ENCODE measurements at places on chromosomes 2 and 18.

DNA sequence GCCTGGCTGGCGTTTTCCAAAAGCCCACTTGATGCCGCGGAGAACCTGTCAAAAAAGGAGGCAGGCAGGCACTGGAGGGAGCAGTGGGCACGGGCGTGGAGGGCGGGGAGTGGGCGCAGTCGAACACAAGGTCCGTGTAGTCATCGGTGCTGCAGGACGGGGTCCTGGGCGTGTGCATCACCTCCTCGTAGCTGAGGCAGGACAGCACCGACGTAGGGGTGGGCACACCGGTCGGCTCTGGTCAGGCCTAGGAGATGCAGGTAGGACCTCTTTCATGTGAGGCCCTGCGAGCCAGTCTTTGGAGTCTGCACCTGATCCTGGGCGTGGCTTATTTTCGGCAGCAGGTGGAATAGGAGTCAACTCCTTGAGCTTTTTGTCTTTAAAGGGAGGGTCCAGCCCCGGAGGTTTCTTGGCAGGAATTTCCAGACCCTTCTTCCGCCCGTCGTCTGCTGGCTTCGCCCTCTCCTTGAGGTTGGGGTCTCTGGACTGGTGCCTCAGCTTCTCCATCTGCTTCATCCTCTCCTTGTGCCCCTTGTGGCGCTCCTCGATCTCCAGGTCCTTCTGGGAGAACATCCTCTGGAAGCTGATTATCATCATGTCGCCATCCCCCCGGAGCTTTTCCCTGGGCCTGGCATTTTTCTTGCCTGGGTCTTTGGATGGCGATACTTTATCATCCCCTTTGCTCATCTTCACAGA lies 892.5 kb upstream of the LRRTM1 start:
- no peak for DNase-seq

DNA sequence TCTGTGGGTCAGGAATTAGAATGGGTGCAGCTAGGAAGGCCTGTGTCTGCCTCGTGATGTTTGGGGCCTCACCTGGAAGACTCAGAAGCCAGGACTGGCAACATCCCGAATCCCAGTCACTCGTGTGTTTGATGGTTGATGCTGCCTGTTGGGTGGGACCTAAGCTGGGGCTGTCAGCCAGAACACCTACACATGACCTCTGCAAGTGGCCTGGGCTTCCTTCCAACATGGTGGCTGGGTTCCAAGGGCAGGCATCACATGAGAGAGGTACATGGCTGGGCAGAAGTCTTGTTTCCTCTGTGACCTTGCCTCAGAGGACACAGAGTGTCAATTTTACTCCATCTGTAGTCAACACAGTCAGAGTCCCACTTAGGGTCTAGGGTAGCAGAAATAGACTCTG lies 177.8 kb downstream of the GBX2 start:
- DNase-seq = no peak

- DNase-seq = no peak
Observed at GRCh38 chr2:169112841-169113240, 43.5 kb downstream of the DHRS9 start.

GRCh38 chr18:64668461-64668962 lies 519.6 kb upstream of the LINC00305 start:
- no peak for DNase-seq

GRCh38 chr18:37254973-37255372 lies 310.6 kb downstream of the CELF4 start:
- DNase-seq = no peak

GRCh38 chr2:1340141-1340512 lies 73.1 kb upstream of the TPO start:
- no peak for DNase-seq

DNA sequence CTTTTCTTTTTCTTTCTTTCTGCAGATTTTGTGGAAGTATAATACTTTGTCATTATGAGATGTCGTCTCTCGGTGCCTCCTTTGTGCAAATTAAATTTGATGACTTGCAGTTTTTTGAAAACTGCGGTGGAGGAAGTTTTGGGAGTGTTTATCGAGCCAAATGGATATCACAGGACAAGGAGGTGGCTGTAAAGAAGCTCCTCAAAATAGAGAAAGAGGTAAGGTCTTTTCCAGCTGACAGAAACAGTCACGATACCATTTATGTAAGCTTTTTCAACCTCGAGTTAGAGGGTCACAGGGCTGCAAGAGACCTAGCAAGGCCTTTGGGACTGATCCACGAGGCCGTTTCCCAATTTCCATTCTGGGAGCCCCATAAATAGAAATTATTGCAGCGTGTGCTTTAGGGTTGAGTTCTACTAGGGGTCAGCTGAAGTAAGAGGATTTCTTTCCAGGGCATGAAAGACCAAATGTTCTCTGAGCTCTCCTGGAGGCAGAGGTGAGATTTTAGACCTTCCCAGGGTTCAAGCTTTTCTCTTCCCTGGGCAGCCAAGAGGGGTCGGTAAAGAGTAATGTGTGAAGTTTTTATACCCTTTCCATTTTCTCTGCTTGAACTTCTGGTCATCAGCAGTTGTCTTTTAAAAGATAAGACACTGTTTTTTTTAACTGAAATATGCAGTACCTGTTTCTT lies 15.5 kb downstream of the MAP3K20 start:
- no peak for DNase-seq

DNA sequence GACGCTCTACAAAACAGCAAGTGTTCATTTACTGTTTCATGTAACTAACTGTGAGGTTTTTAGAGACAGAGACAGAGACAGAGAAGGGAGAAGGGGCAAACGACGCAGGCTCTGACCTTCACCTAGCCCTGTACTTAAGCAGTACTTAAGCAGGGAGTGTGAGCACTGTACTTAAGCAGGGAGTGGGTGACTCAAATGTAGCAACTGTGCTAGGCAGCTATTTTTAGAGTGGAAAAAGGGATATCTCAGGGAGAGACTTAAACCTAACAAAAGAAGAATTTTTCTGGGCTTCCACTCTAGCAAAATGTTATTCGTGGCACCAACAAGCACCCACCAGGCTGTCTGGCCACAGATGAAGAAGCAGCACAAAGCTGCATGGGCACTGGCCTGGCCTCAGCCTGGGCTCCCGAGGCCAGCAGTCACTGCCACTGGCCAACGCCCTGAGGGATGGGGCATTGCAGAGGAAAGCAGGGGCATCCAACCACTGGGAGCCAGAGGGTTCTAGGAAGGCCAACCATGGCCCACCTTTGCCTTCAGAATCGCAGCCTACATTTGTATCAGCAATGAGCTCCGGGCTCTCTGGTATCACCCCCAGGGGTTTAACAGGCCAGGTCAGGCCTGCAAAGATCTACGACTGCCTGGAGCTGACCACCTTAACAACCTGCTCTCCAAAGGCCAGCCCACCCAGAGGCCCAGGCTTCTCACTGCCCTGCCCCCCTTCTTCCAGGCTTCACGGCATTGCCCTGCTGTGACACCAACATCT lies 154.3 kb downstream of the TTC32 start:
- no peak for DNase-seq

DNA sequence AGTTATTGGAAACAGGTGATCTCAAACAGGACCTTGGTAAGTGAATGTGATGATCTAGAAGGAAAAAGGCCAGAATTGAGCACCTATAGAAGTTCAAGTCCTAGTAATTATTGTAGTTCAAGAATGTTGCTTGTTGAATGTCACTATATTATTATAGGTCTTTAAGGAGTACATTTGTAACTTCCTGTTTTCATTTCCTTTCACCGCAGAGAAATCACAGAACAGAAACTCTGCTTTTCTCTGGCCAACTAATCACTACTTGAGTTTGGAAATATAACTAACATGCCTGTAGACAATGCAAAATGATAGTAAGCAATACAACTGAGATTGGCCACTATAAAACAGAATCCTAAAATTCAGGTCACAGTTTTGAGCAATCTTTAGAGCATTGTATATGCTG lies 61.8 kb upstream of the EFEMP1 start:
- no peak for DNase-seq

DNA sequence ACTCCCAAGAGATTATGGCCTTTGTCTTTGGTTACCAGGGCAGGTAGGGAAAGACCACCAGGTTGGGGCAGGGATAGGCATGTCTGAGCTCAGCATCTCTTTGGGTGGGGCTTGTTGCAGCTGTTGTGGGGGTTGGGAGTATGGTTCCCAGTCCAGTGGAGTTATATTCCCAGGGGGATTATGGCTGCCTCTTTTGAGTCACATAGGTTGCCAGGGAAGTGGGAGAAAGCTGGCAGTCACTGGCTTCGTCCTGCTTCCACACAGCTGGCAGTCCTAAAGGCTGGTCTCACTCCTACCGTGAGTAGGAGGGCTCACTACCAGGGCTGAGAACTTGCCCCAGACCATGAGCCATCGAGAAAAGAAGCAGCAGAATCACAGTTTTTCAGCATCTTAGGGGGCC lies 79.1 kb downstream of the LYPD6 start:
- DNase-seq = no peak

GRCh38 chr2:69525261-69525660 lies 88.0 kb upstream of the NFU1 start:
- DNase-seq = no peak

DNA sequence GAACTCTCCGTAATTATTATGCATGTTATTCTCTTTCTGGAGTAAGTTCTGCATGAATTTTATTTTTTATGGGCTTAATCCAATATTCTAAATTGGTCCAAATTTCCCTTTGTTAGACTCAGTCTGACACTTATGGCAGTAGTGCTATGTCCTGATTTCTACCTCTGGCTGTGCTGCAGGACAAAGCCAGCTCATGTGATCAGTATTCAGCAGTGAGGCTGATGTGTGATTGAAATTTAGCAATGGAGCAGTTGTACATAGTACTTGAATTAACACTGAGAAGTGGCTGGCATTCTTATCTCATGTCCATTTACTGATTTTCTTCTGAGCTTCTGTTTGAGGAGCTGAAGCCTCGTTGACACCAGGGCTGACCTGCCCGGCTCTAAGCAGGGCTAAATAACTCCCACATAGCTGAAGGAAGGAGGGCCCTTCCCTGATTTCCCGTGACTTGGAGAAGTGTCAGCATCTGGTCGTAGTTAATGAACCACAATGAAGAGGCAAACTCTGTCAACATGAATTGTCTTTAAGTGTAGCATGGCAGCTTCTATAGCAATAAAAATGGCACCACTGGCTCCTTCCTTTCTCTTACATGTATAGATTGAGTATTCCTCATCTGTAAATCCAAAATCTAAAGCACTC lies 159.0 kb upstream of the RASGRP3 start:
- DNase-seq = no peak

GRCh38 chr2:38672445-38673391 lies 6.8 kb downstream of the GALM start:
- DNase-seq = no peak

DNA sequence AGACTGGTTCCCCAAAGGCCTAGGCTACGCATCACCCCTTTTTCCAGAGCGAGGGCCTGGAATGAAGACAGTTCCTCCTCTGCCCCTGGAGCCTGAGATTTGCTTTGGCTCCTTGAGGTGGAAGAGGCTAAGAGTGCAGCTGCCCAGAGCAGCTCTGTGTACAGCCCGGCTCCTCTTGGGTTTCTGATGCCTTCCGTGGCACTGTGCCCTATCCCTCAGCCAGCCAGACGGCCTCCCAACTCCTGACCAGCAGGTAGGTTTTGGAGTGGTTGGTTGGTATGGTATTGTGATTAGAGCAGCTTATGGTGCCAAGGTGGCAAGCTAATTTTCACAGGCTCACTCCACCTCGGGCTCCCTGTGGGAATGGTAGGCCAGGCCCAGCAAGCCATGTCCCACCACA lies 112.2 kb downstream of the TANC1 start:
- no peak for DNase-seq

DNA sequence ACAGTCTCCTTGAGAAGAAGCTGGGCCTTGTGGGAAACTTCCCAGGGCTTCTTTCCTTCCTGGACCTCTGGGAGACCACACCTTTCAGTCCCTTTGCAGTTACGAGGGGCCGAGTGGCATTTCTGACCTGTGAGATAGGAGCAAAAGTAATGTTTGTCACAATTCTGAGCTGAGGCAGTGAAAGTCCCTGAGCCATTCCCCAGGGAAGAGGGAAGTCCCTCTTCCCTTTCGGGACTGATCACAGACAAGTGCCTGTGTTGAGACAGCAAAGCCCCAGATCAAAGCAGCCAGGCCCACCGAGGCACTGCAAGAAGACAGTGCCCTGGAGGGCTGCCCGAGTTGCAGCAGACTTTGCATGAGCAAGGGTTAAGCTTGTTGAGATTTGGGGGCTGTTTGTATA lies 41.9 kb downstream of the RHOB start:
- DNase-seq = no peak

DNA sequence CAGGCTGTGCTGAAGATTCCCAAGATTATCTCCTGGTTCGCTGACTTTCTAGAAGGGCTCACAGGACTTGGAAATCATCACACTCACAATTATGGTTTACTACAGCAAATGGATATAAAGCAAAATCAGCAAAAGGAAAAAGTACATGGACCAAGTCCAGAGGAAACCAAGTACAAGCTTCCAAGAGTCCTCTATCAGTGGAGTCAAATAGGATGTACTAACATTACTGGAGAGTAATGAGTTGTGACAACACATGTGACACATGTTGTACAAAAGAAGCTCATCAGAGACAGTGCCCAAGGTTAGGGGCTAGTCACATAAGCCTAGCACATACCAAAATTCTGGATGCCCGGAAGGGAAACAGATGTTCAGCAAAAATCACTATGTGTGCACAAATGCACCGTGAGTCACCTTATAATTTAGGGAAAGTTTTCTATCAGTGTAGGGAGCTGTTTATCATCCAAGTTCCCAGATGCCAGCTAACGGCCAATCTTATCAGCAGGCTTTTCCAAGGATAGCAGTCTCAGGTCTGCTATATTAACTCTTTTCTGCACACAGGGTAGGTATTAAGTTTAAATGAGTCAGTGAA lies 9.5 kb downstream of the TMEM237 start:
- no peak for DNase-seq

GRCh38 chr2:99809259-99809900 lies 319.6 kb upstream of the REV1 start:
- no peak for DNase-seq

DNA sequence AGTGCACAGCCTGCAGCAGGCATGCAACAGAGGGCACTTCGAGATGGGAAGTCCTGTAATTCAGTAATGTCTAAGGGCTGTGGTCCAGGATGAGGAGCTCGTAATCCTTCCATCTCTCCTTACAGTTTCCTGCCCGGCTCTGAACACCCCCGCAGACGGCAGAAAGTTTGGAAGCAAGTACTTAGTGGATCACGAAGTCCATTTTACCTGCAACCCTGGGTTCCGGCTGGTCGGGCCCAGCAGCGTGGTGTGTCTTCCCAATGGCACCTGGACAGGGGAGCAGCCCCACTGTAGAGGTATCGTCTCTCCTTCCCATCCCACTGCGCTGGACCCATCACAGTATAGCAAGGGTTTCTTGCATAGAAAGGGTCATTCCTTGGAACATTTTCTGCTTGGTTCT lies 26.7 kb downstream of the FBLN7 start:
- no peak for DNase-seq

GRCh38 chr2:217964275-217965161 lies 38.3 kb downstream of the TNS1 start:
- DNase-seq = no peak

DNA sequence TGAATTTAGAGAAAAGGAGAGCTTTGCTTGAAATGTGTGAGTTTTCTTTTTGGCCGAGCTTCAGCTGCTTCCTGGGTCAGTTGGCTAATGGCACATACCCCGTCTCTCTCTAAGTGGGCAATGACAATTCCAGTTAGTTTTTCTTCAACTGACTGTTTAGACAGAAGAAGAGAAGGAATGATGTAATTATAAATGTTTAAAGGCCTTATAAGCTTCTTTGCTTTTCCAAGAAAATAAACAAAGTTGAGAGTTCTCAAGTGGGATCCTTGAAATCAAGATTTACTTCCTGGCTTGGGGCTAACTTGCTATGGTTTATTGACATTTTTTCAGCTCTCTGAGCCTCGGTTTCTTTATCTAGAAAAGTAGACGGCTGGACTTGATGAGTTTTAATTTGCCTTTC lies 794.9 kb upstream of the ACVR2A start:
- DNase-seq = no peak

- DNase-seq = no peak
Observed at GRCh38 chr2:67457699-67458098, 60.6 kb downstream of the ETAA1 start.
